ENCODE measurements at places on chromosomes 6 and 20.

- DNase-seq = no peak
Observed at GRCh38 chr20:33589059-33589458, 73.1 kb upstream of the C20orf144 start.

DNA sequence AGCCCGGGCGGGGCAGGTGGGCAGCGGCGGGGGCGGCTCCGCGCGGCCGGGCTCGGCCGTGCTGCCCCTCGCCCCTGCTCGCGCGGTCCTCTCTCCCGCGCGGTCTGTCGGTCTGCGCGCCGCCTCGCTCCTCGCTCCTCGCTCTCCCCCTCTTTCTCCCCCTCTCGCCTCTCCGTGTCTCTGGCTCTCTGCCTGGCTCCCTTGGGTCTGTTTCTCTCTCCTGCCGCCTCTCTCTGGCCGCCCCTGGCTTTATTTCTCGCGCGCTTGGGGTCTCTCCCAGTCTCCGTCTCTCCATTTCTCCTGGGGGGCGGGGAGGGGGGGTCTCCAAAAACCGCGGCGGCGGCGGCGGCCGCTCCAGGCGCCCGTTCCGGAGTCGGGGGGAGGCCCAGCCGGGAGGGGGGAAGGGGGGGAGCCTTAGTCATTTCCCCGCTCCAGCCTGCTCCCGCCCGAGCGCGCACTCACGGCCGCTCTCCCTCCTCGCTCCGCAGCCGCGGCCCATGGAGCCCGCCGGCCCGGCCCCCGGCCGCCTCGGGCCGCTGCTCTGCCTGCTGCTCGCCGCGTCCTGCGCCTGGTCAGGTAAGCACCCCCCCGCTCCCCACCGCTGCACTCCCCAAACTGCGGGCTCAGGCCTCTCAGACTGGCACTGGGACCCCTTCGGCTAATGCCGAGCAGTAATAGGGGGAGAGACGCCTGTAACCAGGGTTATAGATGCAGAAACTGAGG is at the start of gene SIRPA:
TSS of gene SIRPA (plus strand) at position 457 of the 723 bp plus-strand sequence. CDS start at position 498, 41 bp downstream.
- peak; percentile 48 for DNase-seq

DNA sequence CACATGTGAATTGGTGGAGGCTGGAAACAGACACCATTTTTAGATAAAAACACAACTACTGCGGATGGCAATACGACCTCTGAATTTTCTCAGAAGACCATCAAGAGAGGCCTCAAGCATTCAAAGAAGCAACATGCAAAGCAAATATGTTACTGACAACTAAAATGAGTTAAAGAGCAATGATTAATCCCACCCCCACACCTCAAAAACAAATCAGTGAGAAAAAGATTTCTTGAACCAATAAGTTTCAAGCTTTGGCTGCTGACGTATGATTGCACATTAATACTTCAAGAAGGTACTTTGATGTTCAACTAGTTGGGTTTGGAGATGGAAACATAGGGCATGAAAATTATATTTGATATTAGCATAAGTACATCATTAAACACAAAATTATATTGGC is 982 bp downstream of the MMUT start:
- no peak for DNase-seq

DNA sequence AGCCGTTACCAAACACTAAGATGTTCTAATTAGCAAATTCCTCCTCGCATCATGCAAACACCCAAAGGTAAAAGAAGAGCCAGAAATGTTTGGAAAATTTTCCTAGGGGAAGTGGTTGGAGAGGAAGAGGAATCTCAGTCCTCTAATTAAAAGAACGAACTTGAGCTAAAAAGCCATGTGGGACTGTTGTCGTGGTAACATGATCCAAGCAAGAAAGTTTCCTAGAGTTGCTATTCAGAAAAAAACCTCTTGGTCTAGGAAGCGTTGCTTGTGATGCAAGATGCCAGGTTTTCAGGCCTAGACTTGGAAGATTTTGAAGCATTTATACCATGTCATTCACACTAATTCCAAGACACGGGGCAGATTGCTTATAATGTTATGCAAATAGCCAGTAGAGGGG is 106.8 kb upstream of the DOK5 start:
- no peak for DNase-seq

GRCh38 chr6:53664623-53665022 is 933 bp downstream of the KLHL31 start:
- no peak for DNase-seq

DNA sequence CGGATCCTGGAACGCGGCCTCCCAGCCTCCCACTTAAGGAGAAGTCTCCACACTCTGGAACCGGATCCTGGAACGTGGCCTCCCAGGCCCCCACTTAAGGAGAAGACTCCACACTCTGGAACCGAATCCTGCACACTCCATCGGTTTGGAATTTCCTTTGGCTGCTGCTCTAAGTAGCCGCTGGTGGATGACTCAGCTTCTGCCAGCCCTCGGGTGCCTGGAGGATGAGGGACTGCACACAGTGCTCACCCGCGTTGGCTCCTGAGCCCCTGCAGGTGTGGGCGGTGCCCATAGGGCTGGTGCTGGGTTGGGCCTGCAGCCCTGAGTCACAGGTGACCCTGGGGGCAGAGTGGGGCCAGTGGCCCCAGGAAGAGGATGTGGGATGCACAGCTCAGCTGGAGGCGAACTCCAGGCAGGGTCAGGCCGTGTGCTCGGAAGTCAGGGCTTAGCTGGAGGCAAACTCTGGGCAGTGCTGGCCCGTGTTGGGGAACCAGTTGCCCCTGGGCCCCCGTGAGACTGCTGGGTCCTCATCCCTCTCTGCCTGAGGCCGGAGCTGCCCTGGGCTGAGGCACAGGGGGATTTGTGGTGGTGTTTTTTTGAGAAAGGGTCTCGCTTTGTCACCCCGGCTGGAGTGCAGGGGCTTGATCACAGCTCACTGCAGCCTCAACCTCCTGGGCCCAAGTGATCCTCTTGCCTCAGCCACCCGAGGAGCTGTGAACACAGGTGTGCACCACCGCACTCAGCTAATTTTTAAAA is 13.9 kb upstream of the TNFRSF6B start:
- DNase-seq = no peak

- no peak for DNase-seq
Observed at GRCh38 chr20:19923762-19924161, 93.4 kb upstream of the NAA20 start.

Measured in NCI-H1105 (cell line).